ENCODE measurements at places on chromosomes 4 and X.

GRCh38 chr4:87134122-87134521, 86.3 kb downstream of the KLHL8 start:
- no peak overlapping the region for H3K4me3 ChIP-seq
- H3K27ac ChIP-seq: no peak overlapping the region
- peaks cover 26% of the 10 kb centered on the region for H3K36me3 ChIP-seq
- no peaks in the 10 kb centered on the region for H3K4me1 ChIP-seq
- DNase-seq: no peak

GRCh38 chr4:70996018-70996360, 2.5 kb downstream of the DCK start:
- H3K27ac ChIP-seq: no peak overlapping the region
- H3K36me3 ChIP-seq: no peaks in the 10 kb centered on the region
- no peak for DNase-seq
- peaks cover 29% of the 10 kb centered on the region for H3K4me1 ChIP-seq
- H3K4me3 ChIP-seq: no peak overlapping the region

DNA sequence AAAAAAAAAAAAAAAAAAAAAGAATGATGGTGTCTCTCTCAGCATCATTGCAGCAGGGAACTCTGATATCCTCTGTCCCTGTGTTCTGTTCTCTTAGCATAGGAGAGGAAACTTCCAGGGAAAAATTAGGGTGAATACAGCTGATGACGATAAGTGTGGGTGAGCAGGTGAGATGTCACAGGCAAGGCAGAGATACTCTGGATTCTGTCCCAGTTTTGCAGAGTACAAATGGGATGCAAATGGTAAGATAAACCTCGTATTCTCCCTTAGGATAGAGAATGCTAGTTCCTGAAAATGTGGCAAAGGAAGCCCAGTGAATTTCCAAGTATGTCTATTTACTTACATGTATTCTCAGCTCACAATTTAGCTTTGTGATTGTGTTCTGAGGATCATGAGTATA, 671.6 kb upstream of the BOD1L1 start:
- no peak overlapping the region for H3K4me3 ChIP-seq
- no peak for DNase-seq
- no peaks in the 10 kb centered on the region for H3K36me3 ChIP-seq
- H3K27ac ChIP-seq: no peak overlapping the region

DNA sequence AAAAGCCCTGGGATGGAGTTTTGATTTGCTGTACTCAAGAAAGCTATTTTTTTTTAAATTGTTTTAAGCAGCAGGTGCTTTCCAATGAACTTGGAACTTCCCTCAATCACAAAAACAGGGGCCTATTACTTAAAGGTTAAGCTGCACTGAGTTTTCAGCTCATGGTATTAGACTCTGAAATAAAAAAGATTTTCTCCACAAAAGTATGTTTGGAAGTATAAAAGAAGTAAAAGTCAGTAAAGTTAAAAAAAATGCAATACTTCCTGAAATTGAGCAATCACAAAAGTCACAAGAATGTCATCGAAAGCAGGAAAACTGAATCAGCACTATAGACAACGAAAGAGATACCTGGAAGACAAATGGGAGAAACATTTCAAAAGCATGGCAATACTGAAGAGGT, 38.9 kb upstream of the PLAC8 start:
- no peaks in the 10 kb centered on the region for H3K27me3 ChIP-seq
- H3K36me3 ChIP-seq: no peaks in the 10 kb centered on the region
- no peak overlapping the region for H3K27ac ChIP-seq
- H3K4me3 ChIP-seq: no peak overlapping the region
- no peak for DNase-seq

GRCh38 chr4:162871990-162872389, 294.7 kb downstream of the NAF1 start:
- no peaks in the 10 kb centered on the region for H3K4me1 ChIP-seq
- no peak overlapping the region for H3K27ac ChIP-seq
- H3K36me3 ChIP-seq: no peaks in the 10 kb centered on the region

DNA sequence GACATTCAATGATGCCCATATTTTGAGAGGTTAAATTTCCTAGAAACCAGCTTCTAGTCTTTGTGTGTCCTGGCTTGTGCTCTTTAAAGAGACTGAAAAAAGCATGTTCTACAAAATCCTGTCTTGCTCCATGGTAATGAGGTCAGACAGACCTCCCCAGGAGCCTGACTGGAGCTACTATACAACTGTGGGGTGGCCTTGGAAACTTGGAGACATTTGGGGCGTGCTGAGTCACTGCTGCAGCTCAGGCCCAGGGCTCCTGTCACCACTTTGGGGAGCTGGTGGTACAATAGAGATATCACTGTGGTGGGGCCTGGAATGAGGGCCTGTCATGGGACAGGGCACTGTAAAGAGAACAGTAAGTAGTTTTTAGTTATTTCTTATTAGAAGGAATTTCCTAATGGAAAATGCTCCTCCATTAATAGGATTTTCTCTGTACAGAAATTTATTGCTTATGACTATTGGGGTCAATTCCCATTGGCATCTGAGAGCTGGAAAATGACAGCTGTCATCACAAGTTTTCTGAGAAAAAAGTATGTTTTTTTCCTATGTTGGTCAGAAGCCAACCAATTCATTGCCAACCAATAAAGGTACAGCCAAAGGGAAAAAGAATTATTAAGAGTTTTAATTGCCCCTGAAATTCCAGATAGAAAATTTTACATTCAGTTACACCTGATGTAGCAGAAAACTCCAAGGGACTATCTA, 207.4 kb upstream of the JADE1 start:
- H3K27me3 ChIP-seq: no peaks in the 10 kb centered on the region
- peaks cover 58% of the 10 kb centered on the region for H3K4me1 ChIP-seq
- no peak overlapping the region for H3K4me3 ChIP-seq

- no peaks in the 10 kb centered on the region for H3K36me3 ChIP-seq
- H3K27me3 ChIP-seq: no peaks in the 10 kb centered on the region
- H3K4me1 ChIP-seq: no peaks in the 10 kb centered on the region
- H3K4me3 ChIP-seq: no peak overlapping the region
- DNase-seq: no peak
These were observed 289.2 kb downstream of the FBXW7 start for GRCh38 chr4:152246659-152247058.

- H3K36me3 ChIP-seq: no peaks in the 10 kb centered on the region
- no peak overlapping the region for H3K4me3 ChIP-seq
- no peak for DNase-seq
- H3K4me1 ChIP-seq: no peaks in the 10 kb centered on the region
- H3K27ac ChIP-seq: no peak overlapping the region
- no peaks in the 10 kb centered on the region for H3K27me3 ChIP-seq
These were observed 307.0 kb downstream of the FSTL5 start for GRCh38 chr4:161856711-161857326.

- peaks cover 15% of the 10 kb centered on the region for H3K4me1 ChIP-seq
- DNase-seq: no peak
- no peaks in the 10 kb centered on the region for H3K27me3 ChIP-seq
- H3K4me3 ChIP-seq: no peak overlapping the region
- H3K36me3 ChIP-seq: no peaks in the 10 kb centered on the region
These were observed 1.2 kb upstream of the BLTP1 start for GRCh38 chr4:122150931-122151330.

GRCh38 chr4:177194906-177195305, 114.8 kb upstream of the NEIL3 start:
- H3K36me3 ChIP-seq: no peaks in the 10 kb centered on the region
- DNase-seq: no peak
- no peaks in the 10 kb centered on the region for H3K27me3 ChIP-seq
- no peaks in the 10 kb centered on the region for H3K4me1 ChIP-seq
- no peak overlapping the region for H3K4me3 ChIP-seq
- no peak overlapping the region for H3K27ac ChIP-seq

DNA sequence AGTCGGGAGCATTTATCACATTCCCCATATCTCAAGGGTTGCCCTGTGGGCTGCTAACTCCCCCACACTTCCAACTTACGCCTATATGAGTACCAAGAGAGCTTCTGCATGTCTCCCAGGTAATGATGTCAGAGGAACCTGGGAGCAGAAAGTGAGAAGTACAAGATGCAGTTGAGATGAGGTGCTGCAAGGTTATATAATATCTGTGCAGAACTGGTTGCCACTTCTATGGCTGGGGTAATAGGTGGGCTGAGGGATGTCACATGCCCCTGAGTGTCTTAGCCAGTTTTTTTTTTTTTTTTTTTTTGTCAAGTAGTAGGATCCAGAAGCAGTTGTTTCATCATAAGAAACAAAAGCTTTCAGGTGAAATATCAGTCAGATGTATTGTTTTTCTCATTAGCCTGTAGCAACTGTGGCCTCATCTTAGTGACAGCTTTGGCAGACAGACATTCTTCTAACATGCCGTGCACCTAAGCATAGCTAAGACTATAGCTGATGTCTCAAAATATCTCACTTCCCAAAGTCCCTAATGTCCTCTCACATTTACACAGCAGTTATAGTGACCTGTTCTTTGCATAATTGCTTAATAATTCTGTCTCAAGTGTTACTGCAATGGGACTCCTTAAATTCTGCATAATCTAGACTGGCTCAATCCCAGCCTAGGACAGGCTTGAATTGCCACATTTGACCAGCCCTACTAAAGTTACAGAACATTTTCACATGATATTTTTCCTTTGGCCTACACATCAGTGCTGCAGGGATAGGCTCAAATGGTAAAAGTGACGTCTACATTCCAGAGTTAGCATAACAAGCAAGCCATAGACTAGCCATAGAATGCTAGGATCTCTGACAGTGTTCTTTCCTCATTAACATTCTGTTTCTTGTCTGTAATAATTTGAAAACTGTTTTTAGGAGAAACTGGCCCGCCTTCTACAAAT, 17.9 kb upstream of the MAOB start:
- H3K27ac ChIP-seq: no peak overlapping the region
- H3K4me1 ChIP-seq: no peaks in the 10 kb centered on the region
- H3K4me3 ChIP-seq: no peak overlapping the region
- no peaks in the 10 kb centered on the region for H3K36me3 ChIP-seq
- H3K27me3 ChIP-seq: no peaks in the 10 kb centered on the region

DNA sequence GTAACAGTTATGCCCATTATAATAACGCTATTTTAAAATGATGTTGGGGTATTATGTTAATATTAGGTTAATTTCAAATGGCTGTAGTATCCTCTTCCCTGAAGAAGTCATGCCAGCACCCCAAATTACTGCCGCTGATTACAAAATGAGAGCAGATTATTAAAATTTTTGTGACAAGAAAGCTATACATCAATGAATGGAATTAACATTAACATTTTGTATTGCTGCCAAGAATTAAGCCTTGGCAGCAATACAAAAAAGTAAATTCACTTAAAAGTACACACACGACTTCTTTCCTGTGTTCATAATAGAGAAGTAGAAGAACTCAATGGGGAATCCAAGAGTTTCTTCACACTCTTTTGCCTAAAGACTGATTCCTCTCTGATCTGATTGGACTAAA, 482.8 kb downstream of the STIM2 start:
- H3K4me1 ChIP-seq: no peaks in the 10 kb centered on the region
- no peaks in the 10 kb centered on the region for H3K27me3 ChIP-seq
- no peak overlapping the region for H3K27ac ChIP-seq

DNA sequence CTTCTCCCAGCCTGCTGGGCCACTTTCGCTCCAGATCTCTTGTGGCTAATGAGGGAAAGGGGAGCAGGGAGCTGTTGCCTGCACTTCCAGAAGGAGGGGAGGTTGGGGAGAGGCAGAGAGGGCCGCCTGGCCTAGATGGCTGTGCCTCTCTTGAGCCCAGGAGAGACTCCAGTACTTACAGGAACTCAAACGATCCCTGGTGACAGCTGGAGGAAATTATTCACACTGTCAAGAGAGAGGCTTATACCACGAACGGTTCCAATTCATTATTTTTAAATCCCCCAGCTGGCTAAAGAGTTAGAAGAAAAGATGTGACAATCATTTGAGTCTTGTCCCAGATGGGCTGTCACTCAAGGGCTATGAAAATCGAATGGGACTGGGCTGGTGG, 96.1 kb downstream of the PHKA2 start:
- no peaks in the 10 kb centered on the region for H3K27me3 ChIP-seq
- H3K36me3 ChIP-seq: no peaks in the 10 kb centered on the region

- no peaks in the 10 kb centered on the region for H3K4me1 ChIP-seq
- DNase-seq: no peak
These were observed 53.0 kb downstream of the PTCHD1 start for GRCh38 chrX:23387550-23388184.

DNA sequence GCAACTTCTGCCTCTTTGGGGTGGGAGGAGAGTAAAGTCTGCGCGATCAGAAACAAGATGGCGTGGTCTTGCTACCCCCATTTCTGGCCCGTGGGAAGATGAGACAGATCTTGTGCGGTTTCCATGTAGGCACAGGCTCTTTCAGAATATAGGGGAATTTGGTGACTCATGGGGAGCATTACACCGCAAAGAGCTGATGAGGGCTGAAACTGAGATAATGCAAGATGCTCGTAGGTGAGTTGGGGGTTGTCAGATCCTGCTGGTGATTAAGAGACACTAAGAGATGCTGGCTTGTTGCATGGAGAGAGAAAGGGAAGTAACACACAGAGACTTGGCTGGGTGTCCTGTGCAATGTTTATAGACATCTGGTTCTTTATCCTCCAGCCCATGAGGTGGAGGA, 1.5 kb downstream of the EVC start:
- no peak for DNase-seq
- no peak overlapping the region for H3K27ac ChIP-seq
- H3K27me3 ChIP-seq: no peaks in the 10 kb centered on the region
- H3K4me1 ChIP-seq: peaks cover 44% of the 10 kb centered on the region
- no peak overlapping the region for H3K4me3 ChIP-seq

DNA sequence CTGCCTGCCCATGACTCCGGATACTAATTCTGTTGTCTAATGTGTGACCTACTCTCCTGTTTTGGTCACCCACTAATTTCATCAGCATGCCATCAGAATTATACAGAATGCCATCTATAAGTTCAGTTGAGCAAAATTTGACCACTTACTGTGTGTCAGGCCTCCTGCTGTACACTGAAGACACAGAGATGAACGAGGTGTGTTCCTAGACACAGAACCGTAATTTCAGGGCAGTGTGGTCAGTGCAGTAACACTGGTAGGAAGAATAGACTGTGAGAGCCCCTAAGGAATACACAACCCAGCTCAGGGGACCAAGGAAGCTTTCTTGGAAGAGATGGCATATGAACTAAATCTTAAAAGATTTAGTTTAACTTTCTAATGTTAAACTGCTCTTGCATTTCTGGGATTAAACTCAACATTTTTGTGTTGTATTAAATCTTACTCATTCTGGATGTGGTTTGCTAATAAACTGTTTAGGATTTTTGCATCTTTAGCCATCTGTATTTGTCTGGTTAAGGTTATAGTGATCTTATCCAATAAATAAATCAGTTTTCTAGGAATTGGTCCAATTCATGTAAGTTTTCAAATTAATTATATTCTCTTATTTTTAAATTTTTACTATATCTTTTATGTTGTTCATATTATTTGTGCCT, 34.3 kb downstream of the KANTR start:
- H3K27ac ChIP-seq: no peak overlapping the region
- H3K27me3 ChIP-seq: no peaks in the 10 kb centered on the region
- no peak for DNase-seq
- no peaks in the 10 kb centered on the region for H3K36me3 ChIP-seq
- H3K4me1 ChIP-seq: no peaks in the 10 kb centered on the region

GRCh38 chr4:112514647-112515197, 1.3 kb downstream of the NEUROG2 start:
- no peak overlapping the region for H3K27ac ChIP-seq
- H3K36me3 ChIP-seq: no peaks in the 10 kb centered on the region
- H3K27me3 ChIP-seq: peaks cover 3% of the 10 kb centered on the region
- H3K4me1 ChIP-seq: peaks cover 48% of the 10 kb centered on the region
- no peak for DNase-seq
- H3K4me3 ChIP-seq: no peak overlapping the region

GRCh38 chr4:102792361-102792936, 31.7 kb upstream of the MANBA start:
- no peaks in the 10 kb centered on the region for H3K36me3 ChIP-seq
- no peaks in the 10 kb centered on the region for H3K27me3 ChIP-seq
- no peak overlapping the region for H3K27ac ChIP-seq
- no peak overlapping the region for H3K4me3 ChIP-seq
- DNase-seq: no peak

- no peak overlapping the region for H3K4me3 ChIP-seq
- no peaks in the 10 kb centered on the region for H3K27me3 ChIP-seq
- no peaks in the 10 kb centered on the region for H3K36me3 ChIP-seq
- no peak for DNase-seq
These were observed 632.4 kb upstream of the ZFP42 start for GRCh38 chr4:187362937-187363857.
